ENCODE measurements at places on chromosomes 5 and 9.

DNA sequence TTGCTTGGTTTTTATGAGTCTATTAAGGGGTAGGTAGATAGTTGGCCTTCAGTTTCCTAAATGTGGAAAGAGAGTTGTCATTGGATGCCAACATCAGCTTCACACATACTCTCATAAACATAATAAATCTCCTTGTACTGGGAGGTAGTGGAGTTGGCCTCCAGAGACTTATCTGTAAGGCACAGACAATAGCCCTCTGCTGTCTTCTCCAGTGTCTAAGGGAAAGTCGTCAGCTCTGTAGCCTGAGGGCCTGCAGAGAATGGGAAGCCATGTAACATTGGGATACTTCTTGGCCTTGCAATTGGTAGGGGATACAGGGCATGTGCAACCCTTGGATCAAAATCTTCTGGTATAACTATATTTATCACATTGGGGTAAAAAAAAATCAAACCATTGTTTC is 331.9 kb upstream of the KLF9 start:
- DNase-seq = no peak

- DNase-seq = no peak
These were observed 8.5 kb upstream of the PPIC start for GRCh38 chr5:123044926-123045617.

- DNase-seq = no peak
These were observed 32.5 kb upstream of the ALDOB start for GRCh38 chr9:101468116-101468515.

- DNase-seq = no peak
These were observed 25.4 kb upstream of the ZSWIM6 start for GRCh38 chr5:61306531-61307131.

GRCh38 chr9:121857928-121858327 is 206.5 kb downstream of the DAB2IP start:
- no peak for DNase-seq

GRCh38 chr5:134248256-134248655 is 22.4 kb upstream of the PPP2CA start:
- no peak for DNase-seq

DNA sequence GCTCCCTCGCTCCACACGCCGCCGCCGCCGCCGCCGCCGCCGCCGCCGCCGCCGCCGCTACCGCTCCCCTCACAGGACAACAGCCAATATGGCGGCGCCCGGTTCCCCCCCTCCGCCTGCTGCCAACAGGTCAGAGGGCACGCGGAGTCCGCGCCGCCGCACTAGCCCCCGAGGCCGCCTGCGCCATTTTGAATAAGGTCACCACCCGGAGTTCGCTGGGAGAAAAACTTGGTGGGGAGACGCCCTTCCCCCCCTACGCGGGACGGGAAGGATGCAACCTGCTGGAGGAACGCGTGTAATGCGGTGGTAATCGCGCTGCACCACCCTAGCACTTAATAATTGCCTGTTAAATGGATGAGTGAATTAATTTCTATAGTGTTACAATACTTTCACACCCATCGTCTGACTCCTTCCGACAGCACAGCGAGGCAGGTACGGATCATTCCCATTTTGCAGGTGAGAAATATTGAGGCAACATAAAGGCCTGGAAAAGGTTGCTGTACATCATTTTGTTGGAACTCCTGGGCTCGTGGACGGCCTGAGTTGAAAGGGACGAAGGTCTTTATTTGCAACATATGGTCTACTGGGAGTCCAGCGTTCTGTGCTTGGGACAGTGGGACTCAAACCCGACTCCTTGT is at the start of gene FAM193B:
Gene FAM193B, minus strand, starts transcription at position 90 of the 638 bp plus-strand sequence. CDS start 105 bp downstream, outside the sequence.
- peak; percentile 95 for DNase-seq
